Right renal pelvis (tissue), 4 donors: ENCODE measurements at places on chromosomes 1 and 21. TPM values are rescaled to one million over a fixed set of nuclear protein-coding genes. Genes with fewer than 3 reads are reported as not detected.

SRM gene
- 55.3 TPM for polyA plus RNA-seq

LIN28A gene
- 0.09 TPM for polyA plus RNA-seq

STMN1 gene
- polyA plus RNA-seq: 1,359 TPM

ZFP69 gene
- polyA plus RNA-seq: 9.6 TPM

TAGLN2 gene
- 129 TPM for polyA plus RNA-seq

GRCh38 chr1:165409657-165410358 is 35.1 kb downstream of the RXRG start:
- DNase-seq: no peak

DNA sequence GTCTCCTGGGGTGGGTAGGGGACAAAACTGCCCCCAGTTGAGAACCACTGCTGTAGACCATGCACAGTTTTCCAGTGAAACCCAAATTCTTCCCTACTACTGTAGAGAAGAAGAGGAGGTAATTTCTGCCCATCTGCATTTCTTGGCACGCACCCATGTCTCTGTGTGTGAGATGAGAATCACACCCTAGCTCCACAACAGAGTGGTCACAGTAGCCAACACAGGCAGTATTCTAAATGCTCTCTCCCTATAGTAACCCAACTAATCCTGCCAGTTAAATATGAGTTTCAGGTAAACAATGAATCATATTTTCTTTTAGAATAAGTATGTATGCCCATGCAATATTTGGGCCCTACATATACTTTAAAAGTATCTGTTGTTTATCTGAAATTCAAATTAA is 1.2 kb upstream of the CAPN2 start:
- no peak for DNase-seq

CFHR3 gene
- 0.42 TPM for polyA plus RNA-seq

DNA sequence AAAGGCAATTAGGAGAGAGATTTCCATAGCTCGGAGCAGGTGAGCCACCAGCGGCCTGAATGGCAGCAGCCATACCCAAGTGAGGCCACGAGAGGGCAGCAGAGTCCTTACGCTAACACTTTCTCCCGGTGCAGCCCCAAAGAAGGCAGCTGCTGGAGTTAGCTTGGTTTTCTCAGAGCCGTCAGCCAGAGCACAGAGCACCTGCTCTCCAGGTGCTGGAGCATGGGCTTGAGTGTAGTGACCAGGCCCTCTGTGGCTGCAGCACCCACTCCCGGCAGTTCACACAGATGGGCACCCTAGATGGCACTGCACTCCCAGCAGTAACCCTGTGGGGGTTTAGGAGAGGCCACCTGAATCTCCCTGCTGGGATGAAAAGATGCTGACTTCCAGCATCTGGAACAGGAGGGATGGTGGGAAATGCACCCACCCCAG is 45.8 kb downstream of the TMCC2 start:
- peak; percentile 68 for DNase-seq

GRCh38 chr1:67716800-67717199 is 31.8 kb downstream of the GADD45A start:
- no peak for DNase-seq

GRCh38 chr1:61089741-61090140 is 7.4 kb downstream of the NFIA start:
- DNase-seq: no peak

DNA sequence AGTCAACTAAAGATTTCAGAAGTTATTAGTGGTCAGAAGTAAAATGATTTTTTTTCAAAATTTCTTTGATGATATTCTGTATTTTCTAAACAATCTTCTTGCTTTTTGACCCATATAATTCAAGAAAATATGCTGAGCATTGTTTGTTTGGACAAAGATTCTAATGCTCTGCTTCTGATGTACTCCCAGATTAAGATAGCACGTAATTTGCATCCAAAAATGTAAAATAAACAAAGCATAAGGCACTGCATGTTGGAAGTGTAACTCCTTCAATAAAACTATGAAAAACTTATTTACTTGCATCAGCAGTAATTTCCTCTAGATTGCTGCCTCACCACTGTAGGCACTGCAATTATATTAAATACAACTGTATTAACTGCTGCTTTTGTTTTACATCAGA is 1054.1 kb downstream of the TTLL7 start:
- no peak for DNase-seq

- DNase-seq: no peak
These were observed 17.0 kb upstream of the TMEM54 start for GRCh38 chr1:32918179-32918578.

GRCh38 chr21:40672602-40673001 is 174.4 kb downstream of the DSCAM start:
- no peak for DNase-seq

FOXD2 gene
- 6.2 TPM for polyA plus RNA-seq

GRCh38 chr1:50527249-50527986 is 104.2 kb upstream of the DMRTA2 start:
- no peak for DNase-seq

NOS1AP gene
- 9.4 TPM for polyA plus RNA-seq

DNA sequence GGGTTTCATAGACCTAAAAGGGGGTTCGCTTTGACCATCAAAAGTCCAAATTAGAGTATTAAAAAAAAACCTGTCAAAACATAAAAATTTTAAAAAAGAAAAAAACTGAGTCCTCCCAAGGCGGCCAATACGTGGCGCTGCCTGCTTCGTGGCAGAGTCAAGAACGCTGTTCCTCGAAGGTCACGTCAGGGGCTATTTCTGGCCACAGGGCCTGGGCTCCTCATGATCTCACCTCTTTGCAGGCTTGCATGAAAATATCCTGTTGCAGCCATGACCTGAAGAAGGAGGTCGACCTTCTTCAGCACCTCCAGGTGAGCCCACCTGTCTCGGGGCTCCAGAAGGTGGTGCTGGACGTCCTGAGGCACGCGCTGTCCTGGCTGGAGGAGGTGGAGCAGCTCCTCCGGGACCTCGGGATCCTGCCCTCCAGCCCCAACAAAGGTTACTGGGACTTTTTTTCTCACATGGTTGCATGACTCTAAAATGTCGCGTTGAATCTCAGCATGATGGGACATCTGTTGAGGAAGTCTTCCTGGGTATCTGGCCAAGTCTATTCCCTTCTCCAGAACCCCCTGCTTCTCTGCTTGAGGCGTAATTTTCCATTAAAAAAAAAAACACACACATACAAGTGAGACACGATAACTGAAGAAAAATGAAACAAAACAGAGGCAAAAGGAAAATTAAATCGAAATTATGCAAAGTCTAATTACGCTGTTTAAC is 80.4 kb upstream of the EFHD2 start:
- no peak for DNase-seq

ADCY10 gene
- 0.53 TPM for polyA plus RNA-seq

FAM131C gene
- 2.2 TPM for polyA plus RNA-seq

GRCh38 chr1:11311816-11312755 is 39.1 kb downstream of the UBIAD1 start:
- DNase-seq: no peak
